NCI-H2081 (cell line): ENCODE measurements at places on chromosomes 7 and 10.

GRCh38 chr7:17369691-17370426 is 71.4 kb downstream of the AHR start:
- DNase-seq: no peak

DNA sequence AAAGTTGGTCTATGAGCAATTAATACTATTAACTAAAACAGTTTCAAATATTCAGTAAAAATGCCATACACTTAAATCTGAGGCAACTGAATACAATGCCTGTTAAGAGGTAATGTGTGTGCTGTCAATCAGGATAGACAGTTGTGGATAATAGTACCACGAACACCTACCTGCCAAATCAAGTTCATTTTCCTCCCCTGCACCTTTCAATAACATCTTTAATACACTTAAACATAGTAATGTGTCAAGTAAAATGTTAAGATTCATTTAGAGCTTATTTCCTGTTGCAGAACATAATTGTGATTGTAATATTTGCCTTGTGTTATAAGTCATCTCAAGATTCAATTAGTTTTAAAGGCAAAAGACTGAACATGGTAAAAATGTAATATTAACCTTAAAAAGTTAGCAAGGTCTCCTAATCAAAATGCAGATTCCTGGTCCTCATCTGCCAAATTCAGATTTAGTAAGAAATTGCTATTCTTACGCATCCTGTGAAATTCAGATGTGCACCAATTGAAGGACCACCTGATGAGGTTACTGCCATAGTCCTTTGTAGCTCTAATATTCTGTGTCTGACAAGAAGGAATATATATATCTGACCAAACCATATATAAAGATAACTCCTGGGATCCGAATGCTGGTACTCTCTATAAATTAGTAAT is 37.1 kb downstream of the COL1A2 start:
- DNase-seq: no peak

- no peak for DNase-seq
Observed at GRCh38 chr7:74084722-74085578, 1.3 kb downstream of the LIMK1 start.

DNA sequence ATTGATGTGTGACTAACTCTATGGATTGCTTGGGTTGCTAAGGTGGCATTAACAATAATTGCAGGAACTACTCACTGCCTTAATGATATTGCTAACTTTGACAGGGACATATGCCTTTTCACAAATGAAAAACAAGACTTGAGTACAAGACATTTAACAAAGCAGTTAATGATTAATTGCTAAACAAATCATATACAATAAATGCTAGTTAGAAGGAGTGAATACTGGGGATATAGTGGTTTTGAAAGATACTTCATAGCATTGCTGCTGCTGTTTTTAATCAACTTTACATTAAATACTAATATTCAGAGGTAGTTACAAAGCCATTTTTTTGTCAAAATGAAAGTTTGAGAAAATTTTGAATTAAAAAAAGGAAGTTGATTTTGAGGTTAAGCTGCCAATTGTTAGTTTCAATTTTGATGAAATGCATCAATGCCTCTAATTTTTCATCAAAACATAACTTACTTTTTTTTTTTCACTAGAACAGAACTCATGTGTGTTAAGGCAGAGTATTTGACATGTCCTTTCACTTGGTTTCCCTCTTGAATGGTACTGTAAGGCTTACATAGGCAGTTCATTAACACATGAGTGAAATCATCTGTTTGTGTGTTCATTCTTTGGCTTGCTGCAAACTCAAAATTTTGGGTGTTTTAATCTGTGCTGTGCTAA is 106.2 kb upstream of the SEMA3D start:
- DNase-seq: no peak

DNA sequence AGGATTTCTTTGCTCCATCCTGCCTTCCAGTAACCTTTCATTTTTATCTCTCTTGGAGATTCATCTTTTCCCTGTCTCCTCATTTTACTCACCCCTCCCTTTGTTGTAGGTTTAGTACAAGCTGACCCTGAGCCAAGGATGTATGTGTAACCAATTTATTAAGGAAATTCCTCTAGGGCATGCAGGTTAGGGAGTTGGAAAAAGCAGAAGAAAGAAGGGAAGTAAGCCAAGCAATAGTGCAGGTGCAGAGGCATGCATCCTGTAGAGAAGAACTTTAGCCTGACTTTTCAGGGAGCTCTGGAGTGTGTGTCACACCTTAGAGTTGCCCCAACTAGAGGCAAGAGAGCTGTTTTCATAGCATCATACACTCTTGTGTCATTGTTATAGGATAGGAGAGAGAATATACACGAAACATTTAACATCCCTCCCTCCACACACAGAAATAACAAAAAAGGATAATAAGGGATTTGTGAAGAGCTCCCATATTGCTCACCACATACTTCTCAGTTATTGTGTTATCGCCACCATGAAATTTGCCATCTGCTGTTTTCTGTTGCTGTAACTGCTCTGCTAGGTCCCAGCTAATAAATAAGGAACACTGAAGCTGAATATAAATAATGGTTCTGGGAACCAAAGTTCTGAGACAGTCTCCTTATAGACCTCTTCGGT is 21.8 kb upstream of the SEMA3C start:
- DNase-seq: no peak
